ENCODE measurements at places on chromosomes 7 and 10.

GRCh38 chr10:12907656-12908055 lies 93.9 kb downstream of the CCDC3 start:
- DNase-seq: no peak

- DNase-seq: peak; percentile 1
Measured at GRCh38 chr7:93015779-93016481, 101.8 kb downstream of the SAMD9 start.

GRCh38 chr7:17466216-17466615 lies 167.8 kb downstream of the AHR start:
- no peak for DNase-seq

DNA sequence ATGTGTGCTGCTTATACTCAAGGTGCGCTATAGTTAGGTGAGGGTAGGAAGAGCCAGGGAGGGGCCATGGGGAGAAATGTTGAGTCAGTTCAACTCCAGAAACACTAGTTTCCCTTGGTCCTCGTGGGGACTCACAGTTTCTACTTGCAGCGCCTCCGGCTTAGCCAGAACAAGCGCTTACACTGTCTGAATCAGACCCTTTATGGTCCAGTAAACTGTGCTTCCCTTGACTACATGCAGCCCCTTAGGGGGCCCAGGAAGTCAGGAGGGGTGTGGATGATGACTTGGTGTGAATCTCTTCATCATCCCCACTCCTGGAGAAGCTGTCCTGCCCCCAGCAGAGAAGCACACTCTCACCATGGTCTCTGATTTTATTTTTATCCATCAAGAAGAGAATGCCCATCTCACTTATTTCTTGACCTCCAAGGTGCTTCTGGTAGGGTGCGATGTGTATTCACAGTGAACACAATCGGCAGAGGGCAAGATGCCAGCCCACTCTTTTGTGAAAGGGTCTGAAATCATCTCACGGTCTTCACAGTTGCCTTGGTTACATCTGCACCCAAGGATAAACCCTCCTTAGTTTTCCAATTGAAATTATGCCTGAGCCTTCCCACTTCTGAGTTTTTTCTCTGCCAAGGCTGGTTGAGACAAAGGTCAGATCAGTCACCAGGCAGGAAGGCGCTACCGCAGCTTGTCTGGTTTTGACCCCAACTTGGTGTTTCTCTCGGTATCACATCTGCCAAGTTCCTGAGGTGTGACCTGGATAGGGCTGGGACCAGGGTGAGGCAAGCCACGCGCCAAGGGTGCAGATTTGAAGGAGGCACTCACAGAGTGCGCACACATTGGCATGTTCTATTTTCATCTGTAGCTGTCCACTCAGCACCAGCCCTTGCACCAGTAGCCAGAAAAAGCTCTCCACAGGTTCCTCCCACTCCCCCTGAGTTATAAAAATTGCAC lies 62.7 kb upstream of the LRRC4 start:
- DNase-seq: no peak

- no peak for DNase-seq
Measured at GRCh38 chr10:6578251-6578771, 1.8 kb downstream of the PRKCQ start.
